ENCODE measurements at places on chromosomes 3 and 15.
A peak's percentile ranks its signal among the peaks of the same experiment; 100 is the strongest.

DNA sequence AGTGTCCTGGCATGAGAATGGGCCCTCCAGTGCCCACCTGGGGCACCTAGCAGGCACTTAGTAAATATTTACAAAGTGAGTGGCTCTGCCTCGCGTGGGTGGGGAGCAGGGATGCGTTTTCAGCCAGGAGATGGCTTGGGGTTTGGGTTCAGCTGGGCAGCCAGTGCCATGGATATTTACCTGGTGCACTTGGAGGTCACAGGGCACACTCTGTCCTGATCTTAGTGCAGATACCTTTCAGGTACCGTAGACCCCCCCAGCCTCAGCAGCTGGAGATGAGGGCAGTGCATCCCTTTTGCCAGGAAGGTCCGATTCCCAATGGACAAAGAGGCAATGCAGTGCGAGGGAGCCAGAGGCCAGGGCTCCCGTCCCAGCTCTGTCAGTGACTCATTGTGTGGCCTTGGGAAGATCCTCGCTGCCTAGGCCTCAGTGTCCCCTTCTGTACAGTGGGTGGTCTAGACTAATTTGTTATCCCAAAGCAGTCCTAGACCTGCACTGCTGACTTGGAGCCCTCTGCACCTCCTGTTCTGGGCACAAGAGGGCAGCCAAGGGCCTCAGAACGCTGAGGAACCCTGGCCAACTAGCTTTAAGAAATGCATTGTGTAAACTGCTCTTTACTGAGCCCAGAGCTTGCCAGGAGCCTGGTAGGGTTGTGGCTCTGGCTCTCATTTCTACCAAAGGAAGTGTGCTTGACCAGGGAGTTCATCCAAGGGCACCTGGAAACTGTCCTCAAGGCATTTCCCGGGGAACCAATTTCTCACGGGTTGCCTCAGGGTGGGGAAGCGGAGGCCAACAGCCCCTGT is 16.0 kb downstream of the HDAC11 start:
- DNase-seq, result peak; percentile 59

- no peak for DNase-seq
Measured at GRCh38 chr15:53694476-53694874, 65.0 kb downstream of the WDR72 start.

DNA sequence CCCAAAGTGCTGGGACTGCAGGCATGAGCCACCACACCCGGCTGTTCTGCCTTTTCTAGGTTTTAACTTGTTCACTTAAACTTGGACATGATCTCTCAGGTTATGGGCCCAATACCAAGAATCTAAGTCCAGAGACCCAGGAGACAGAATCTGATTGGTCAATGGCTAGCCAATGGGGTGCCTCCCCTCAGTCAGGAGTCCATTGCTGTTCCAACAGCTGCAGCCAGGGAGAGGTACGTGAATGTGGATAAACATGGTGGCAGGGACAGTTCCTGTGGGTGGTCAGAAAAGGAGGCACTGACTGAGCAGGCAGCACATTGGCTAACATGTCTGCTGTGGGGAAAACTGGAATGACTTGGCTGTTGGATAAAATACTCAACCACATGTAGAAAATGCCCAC is 140.3 kb downstream of the RPLP1 start:
- no peak for DNase-seq

DNA sequence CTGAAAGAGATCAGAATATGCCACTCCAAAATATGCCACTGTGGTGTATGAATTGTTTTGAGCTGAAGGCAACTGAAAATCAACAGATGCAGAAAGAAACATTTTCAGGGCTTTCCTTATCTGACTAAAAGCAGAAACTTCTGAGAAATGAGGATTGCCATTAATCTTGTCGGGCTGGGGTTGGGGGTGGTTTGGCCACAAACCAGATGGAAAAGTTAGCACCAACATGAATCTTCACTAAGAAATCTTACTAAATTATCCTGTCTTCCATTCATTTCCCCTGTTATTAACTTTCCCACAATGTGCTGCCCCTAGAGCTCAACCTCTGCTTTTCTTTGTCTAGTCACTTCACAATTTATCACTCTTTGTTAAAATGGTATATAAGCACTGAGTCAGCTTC is 229.9 kb upstream of the GADL1 start:
- no peak for DNase-seq

GRCh38 chr3:47782446-47783308 is 984 bp upstream of the SMARCC1 start:
- DNase-seq, result no peak

DNA sequence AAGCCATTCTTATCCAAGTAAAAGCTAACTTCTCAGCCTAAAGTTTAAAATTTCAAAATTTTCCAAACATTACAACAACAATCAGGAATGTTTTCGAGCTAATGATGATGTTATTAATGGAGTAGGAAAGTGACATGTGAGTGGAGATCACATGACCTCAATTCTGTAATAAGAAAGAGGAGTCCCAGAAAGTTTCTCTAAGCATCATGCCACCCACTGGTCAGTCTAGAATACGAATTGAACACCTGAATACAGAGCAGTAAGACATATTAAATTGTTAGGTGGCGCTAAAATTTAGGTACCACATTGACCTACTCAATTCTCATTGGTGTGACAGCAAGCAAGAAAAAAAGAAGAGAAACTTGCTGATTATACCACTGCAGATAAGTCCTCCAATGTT is 163.9 kb downstream of the DCLK3 start:
- no peak for DNase-seq

- DNase-seq, result no peak
Measured at GRCh38 chr3:34106879-34107278, 308.4 kb downstream of the PDCD6IP start.

Measured in effector memory CD8-positive, alpha-beta T cell (primary cell).